T-helper 17 cell (primary cell): ENCODE measurements at places on chromosomes 11 and 22. TPM values are rescaled to one million over a fixed set of nuclear protein-coding genes. Genes with fewer than 3 reads are reported as not detected.

The KRTAP5-11 gene
- total RNA-seq: not detected

The BSCL2 gene
- total RNA-seq: 20.8 TPM

The MS4A15 gene
- total RNA-seq: not detected

DNA sequence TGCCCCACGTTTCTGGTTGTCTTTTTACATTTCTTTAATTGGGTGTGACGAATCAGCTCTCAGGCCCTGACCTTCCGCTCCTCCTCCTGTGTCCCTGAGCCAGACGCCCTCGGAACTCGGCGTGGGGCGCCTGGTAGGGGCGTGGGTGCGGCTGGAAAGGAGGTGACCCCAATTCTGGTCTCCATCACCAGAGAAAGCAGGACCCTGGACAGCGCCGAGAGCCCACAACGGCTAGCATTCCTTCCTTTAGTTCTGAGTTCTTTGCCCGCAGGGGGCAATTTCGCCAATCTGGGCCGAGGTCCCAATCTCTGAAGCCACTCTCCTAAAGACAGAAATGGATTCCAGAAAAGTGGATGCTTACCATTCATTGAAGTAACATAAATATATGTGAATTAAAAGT is 11.7 kb upstream of the RBMXL2 start:
- no peak overlapping the region for H3K4me3 ChIP-seq
- DNase-seq: no peak
- H3K36me3 ChIP-seq: no peaks in the 10 kb centered on the region
- H3K4me1 ChIP-seq: no peaks in the 10 kb centered on the region
- H3K27ac ChIP-seq: no peak overlapping the region

DNA sequence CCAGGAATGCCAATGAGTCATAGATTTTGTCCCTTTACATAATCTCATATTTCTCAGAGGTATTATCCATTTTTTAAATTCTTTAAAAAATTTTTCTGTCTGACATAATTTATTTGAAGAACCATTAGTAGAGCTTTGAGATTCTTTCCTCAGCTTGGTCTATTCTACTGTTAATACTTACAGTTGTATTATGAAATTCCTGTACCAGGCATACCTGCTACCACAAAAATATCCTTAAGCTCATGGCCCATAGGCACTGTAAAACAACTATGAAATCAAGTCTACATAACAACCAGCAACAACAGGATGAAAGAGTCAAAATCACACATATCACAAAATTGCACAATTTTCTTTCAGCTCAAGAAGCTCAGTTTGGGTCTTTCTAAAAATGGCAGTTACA is 541.3 kb downstream of the LUZP2 start:
- no peaks in the 10 kb centered on the region for H3K4me1 ChIP-seq
- H3K27me3 ChIP-seq: no peaks in the 10 kb centered on the region
- no peak overlapping the region for H3K27ac ChIP-seq
- no peaks in the 10 kb centered on the region for H3K36me3 ChIP-seq

DNA sequence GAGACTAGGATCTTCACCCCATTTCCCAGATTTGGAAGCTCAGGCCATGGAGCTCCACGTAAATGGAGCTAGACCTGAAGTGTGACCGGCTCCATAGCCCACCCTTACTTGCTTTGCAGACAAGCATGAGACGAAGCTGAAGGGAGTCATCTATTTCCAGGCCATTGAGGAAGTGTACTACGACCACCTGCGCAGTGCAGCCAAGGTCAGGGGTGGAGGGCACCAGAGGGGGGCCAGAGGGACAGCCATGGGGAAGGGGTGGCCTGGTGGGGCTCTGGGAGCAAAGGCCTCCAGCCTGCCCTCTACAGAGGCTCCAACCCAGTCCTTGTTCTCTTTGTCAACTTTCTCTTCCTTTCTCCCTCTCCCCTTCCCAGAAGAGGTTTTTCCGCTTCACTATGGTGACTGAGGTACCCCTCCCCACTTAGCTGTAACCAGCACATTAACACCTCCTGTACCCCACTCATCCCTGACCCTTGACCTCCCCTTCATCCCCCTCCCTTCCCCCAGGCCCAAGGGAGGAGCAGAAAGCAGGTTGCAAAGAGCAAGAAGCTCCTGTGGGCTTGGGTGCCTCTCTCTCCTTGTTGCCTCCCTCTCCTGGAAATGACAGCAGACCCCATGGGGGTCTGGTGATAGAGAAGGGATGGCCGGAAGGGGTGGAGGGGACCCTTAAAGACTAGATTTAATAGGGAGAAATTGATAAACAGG is 23.8 kb downstream of the TREH start:
- peaks cover 7% of the 10 kb centered on the region for H3K27me3 ChIP-seq
- no peaks in the 10 kb centered on the region for H3K36me3 ChIP-seq
- no peak overlapping the region for H3K27ac ChIP-seq
- H3K4me1 ChIP-seq: peaks cover 22% of the 10 kb centered on the region

DNA sequence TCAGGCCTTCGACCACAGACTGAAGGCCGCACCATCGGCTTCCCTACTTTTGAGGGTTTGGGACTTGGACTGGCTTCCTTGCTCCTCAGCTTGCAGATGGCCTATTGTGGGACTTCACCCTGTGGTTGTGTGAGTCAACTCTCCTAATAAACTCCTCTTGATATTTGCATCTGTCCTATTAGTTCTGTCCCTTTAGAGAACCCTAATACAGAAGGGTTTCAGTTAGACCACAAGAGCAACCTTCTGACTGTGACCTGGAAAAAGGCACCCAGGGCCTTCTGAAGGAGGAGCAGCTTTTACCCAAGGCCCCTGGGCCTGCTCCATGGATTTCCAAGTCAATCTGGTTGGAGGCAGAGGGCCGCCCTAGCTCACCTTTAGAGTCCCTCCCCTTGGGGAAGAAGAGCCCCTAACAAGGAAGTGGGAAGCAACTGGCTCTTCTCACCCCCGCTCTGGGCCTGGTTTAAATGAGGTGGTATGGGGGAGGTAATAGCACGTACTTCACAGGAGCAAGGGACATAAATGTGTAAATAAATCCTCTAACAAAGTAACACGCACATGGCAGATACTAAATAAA is 11.2 kb upstream of the CHST1 start:
- no peaks in the 10 kb centered on the region for H3K36me3 ChIP-seq
- H3K27ac ChIP-seq: no peak overlapping the region
- DNase-seq: no peak

DNA sequence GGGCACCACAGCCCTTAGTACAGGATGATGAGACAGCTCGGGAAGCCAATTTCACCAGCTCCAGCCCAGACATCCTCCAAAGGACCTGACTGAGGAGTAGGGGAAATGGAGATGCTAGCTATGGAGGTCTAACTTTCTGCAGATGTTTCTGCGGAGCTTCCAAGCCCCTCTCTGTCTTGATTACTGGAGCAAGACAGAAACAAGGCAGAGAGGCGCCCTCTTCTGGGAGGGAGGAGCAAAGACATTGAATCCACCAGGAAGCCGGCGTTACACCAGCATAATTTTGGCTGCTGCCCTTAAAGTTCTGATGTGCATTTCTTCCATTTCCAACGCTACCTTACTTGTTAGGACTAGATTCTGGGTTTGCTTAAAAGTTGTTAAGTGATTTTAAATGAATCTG is 107.3 kb upstream of the HSD17B12 start:
- peaks cover 7% of the 10 kb centered on the region for H3K36me3 ChIP-seq
- peaks cover 96% of the 10 kb centered on the region for H3K27me3 ChIP-seq
- peaks cover 6% of the 10 kb centered on the region for H3K4me1 ChIP-seq
- H3K4me3 ChIP-seq: no peak overlapping the region
- no peak for DNase-seq
- H3K27ac ChIP-seq: no peak overlapping the region

- H3K27me3 ChIP-seq: peaks cover 26% of the 10 kb centered on the region
- peaks cover 2% of the 10 kb centered on the region for H3K36me3 ChIP-seq
- DNase-seq: no peak
- peaks cover 2% of the 10 kb centered on the region for H3K4me1 ChIP-seq
- H3K4me3 ChIP-seq: no peak overlapping the region
- H3K27ac ChIP-seq: no peak overlapping the region
Observed at GRCh38 chr22:35995772-35996171, 32.9 kb downstream of the RBFOX2 start.

DNA sequence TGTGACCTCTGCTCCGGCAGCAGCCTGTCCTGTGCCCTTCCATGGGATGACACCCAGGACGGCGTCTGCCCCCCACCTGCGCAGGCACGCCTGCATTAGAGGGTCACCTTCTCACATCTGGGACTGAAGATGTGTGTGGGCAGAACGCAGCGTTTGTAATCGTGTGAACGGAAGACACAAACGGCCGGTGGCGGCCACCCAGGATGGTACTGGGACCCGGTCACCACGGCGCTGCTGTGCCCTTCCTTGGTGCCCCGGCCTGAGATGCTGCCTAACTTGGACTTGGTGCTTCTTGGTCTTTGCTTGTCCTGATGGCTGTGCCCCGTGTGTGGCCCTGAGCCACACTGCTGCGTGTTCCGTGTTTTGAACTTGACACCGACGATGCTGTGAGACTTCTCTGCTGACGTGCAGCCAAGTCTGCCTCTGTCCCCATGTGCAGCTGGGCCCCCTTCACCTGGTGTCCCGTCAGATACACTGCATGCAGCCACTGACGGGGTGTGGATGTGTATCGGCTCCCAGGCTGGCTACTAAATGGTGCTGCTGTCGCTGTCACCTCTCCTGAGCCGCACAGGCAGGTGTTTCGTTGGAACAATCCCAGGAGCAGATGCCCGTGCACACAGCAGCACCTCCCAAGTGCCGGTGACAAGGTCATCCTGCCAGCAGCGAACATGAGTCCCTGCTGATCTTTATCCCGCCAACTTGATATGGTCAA is 21.4 kb downstream of the YPEL1 start:
- H3K4me1 ChIP-seq: peaks cover 13% of the 10 kb centered on the region
- peaks cover 3% of the 10 kb centered on the region for H3K36me3 ChIP-seq
- H3K27ac ChIP-seq: no peak overlapping the region
- no peak for DNase-seq
- H3K27me3 ChIP-seq: no peaks in the 10 kb centered on the region

DNA sequence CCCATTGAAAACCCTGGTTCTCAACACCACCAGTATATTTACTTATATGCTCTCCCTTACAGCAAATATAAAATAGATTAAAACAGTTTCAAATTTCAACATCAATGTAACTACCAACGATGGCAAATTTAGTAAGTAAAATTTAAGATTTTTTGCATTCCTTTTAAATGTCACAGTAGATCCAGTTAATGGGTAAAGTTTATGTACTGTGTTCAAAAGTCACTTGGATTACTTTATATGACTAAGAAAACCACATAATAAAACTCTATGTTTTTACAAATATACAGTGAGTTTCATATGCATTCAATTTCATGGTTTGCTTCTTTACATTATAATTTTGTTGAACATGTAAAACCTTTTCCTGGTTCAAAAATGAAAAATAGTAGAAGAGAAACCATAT is 364.6 kb downstream of the AASDHPPT start:
- H3K4me3 ChIP-seq: no peak overlapping the region
- H3K27me3 ChIP-seq: no peaks in the 10 kb centered on the region
- DNase-seq: no peak
- H3K36me3 ChIP-seq: no peaks in the 10 kb centered on the region
- no peaks in the 10 kb centered on the region for H3K4me1 ChIP-seq

- no peaks in the 10 kb centered on the region for H3K27me3 ChIP-seq
- H3K27ac ChIP-seq: no peak overlapping the region
- H3K4me1 ChIP-seq: peaks cover 7% of the 10 kb centered on the region
- no peak for DNase-seq
- no peaks in the 10 kb centered on the region for H3K36me3 ChIP-seq
- no peak overlapping the region for H3K4me3 ChIP-seq
Observed at GRCh38 chr22:20312396-20313191, 7.3 kb downstream of the DGCR6L start.

- H3K27ac ChIP-seq: peak overlapping the region; percentile 97
- peaks cover 10% of the 10 kb centered on the region for H3K36me3 ChIP-seq
- H3K4me1 ChIP-seq: peaks cover 54% of the 10 kb centered on the region
- DNase-seq: no peak
- H3K27me3 ChIP-seq: no peaks in the 10 kb centered on the region
Observed at GRCh38 chr11:10457901-10458300, 2.8 kb downstream of the AMPD3 start.

DNA sequence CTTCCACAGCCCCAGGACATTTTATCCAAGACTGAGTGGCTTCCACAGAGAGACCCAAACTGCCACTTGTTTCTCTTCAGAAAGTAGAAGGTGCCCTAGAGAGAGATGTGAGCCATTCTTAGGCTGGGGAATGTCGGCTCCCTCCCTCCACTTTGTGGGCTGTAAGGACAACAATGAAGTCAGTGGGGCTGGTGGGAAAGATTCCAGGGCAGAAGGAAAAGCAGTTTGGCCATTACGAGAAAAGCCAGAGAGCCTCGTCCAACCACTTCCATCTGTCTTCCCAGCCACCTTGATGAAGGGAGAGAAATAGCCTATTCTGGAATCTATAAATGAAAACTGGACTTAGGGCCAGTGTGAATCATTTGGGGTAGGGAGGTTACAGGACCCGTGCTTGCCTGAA is 382.5 kb downstream of the NXPE2 start:
- H3K27ac ChIP-seq: no peak overlapping the region
- DNase-seq: no peak
- no peaks in the 10 kb centered on the region for H3K36me3 ChIP-seq
- no peaks in the 10 kb centered on the region for H3K4me1 ChIP-seq

- H3K27me3 ChIP-seq: no peaks in the 10 kb centered on the region
- no peak overlapping the region for H3K4me3 ChIP-seq
- no peaks in the 10 kb centered on the region for H3K36me3 ChIP-seq
- H3K4me1 ChIP-seq: peaks cover 16% of the 10 kb centered on the region
Observed at GRCh38 chr11:122714484-122714883, 59.0 kb downstream of the UBASH3B start.

DNA sequence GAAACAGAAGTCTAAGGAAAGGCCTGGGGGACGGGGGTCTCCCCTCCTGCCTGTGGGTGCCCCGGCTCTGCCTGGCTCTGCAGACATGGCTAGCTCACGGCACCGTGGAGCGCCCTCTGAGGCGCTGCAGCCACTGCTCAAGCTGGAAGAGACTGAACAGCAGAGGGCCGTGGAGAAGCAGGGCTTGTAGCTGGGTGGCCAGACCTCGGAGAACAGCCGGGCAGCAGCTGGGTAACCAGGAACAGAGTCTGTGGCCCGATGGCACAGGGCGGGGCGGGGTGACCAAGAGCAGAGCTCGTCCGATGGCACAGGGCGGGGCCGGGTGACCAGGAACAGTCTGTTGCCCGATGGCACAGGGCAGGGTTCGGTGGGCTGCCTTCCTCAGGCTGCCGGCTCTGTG is 18.1 kb downstream of the RNH1 start:
- H3K4me1 ChIP-seq: no peaks in the 10 kb centered on the region
- H3K36me3 ChIP-seq: no peaks in the 10 kb centered on the region
- no peaks in the 10 kb centered on the region for H3K27me3 ChIP-seq
- H3K27ac ChIP-seq: peak overlapping the region; percentile 37

DNA sequence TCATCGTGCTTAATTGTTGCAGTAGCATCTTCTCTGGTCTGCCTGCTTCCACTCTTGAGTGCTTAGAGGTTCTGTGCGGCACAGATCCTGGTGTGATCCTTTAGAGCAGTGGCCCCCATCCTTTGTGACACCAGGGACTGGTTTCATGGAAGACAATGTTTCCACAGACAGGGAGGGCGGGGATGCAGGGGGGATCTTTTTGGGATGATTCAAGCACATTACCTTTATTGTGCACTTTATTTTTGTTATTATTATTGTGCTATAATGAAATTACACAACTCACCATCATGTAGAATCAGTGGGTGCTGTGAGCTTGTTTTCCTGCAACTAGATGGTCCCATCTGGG is 76.8 kb upstream of the SHANK2 start:
- no peak overlapping the region for H3K4me3 ChIP-seq
- H3K36me3 ChIP-seq: peaks cover 5% of the 10 kb centered on the region
- H3K27ac ChIP-seq: no peak overlapping the region
- peaks cover 32% of the 10 kb centered on the region for H3K27me3 ChIP-seq
